Frontal cortex (tissue), 4 donors: ENCODE measurements at places on chromosomes 6 and 20. TPM values are rescaled to one million over a fixed set of nuclear protein-coding genes. Genes with fewer than 3 reads are reported as not detected.

DNA sequence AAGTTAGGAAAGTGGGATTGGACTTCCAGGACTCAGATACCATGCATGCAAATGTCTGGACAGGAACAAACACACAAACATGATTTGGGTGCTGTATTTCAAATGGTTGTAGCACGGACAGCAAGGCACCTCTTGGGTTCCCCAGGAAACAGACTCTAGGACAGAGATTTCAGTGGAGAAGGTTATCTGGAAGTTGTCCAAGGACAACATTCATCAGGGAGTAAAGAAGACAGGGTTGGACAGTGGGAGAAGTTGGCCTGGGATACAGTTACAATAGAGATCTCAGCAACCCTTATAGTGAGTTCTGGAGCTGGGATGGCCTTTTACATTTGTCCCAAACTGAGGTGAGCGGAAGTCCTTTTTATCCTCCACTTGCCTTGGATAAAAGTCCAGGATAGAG is 19.8 kb upstream of the TINAG start:
- DNase-seq = no peak

DNA sequence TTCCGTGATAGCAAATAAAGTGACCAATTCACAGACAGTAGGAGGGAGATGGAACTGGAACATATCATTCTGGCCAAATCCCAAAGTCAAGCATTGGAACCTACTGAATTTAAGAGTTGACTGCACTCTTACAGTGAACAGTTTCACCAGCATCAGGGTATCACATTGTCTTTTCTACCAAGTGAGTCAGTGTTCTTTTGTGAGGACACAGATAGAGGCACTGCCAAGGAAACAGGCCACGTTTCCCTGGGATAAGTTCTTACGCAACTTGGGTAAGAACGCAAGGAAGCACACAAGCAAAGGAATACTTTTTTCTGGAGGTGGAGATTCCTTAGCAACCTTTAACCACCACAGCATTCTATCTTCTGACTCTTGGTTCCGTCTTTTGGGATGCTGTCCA is 28.6 kb upstream of the ENPP5 start:
- no peak for DNase-seq

DNA sequence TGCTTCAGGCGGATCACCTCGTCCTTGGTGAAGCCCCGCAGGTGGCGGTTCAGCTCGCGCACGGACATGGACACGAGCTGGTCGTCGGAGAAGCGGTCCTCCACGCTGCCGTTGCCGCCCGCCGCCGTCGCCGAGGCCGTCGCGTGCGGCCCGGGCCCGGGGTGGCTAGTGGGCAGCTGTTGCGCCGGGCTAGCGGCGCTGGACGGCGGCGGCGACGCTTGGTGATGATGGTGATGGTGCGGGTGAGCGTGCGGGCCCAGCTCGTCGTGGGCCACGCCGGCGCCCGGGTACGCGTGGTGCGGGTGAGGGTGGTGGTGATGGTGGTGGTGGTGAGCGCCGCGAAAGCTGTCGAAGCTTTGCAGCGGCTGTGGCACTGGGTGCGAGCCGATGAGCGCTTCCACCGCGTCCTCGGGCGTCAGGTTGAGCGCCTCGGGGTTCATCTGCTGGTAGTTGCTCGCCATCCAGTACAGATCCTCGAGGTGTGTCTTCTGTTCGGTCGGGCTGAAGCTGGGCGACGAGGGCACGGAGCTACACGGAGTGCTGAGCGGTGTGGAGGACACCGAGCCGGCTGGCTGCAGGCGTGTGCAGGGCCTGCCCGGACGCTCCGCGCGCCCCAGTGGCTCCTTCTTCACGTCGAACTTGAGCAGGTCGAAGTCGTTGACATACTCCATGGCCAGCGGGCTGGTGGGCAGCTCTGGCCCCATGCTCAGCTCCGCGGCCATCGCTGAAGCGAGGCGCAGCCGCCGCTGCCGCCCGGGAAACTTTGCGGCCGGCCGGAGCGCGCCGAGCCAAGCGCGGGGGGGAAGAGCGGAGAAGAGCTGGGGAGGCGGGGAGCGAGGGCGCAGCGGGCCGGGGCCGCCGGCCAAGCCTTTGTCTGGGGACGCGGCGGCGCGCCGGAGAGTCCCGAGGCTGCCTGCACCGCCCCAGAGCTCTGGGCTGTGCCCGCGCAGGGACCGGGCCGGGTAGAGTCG is 622 bp downstream of the MAFB start:
- DNase-seq = no peak

Gene OR2B6
- not detected for total RNA-seq

Gene CST4
- not detected for total RNA-seq
